HCT116 (cell line): ENCODE measurements at places on chromosomes 6 and 20. TPM values are rescaled to one million over a fixed set of nuclear protein-coding genes. Genes with fewer than 3 reads are reported as not detected.

CST11 gene
- not detected for total RNA-seq

- no peak for DNase-seq
Measured at GRCh38 chr6:133544419-133544818, 303.3 kb downstream of the EYA4 start.

DNA sequence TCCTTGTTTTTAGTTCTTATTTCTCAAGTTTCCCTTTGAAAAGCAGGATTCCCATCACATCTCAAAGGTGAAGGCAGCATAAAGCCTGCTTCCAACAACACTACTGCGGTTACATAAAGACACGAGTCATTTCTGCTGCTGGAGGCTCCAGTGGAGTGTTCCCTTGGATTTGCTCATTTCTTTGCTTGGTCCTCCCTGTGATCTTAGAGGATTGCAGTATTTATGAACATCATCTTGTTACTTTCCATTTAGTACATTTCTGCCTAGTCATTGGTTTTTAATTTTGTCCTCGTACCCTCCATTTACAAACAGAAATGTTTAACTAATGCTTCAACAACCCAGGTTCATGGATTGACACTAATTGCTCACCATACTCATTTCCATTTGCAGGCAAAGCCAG, 298.8 kb downstream of the ZNF217 start:
- no peak for DNase-seq

HRH3 gene
- total RNA-seq = not detected

SSR1 gene
- 127 TPM for total RNA-seq

PRR18 gene
- not detected for total RNA-seq
